ENCODE measurements at places on chromosomes 1 and 21.

- peak; percentile 11 for DNase-seq
Observed at GRCh38 chr1:206143537-206144172, 26.5 kb upstream of the AVPR1B start.

DNA sequence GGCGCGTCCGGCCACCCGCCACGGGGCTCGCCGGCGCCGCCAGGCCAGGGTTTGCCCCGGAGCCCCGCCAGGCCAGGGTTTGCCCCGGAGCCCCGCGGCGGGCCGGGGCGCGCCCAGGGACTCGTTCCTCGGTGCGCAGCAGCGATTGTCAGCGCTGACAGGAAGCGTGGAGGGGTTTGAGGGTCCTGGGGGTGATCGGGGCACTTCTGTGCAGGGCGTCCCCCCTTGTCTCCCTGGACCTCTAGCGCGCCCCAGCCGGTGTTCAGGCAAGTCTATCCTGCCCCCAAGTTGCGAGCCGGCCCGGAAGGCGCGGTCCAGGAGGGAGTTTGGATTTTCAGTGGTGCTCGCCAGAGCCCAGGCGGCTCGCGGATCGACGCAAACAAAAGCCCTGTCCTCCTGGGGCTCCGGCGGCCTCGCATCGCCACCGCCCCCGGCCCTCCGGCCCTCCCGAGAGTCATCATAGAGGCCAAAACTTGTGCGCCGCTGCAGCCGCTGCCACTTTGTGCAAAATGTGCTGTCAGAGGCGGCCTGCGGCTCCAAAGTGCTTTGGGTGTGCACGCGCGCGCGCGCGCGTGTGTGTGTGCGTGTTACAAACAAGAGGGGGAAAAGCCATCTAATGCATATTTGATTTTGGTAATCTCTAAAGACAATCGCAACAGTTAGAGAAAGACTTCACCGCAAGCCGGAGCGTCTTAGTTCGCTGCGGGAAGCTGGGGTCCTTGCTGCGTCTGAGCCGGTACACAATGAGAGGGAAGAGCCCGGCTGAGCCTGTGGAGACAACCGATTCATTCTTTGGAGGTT is 1.0 kb downstream of the ROR1 start:
- peak; percentile 90 for DNase-seq

- no peak for DNase-seq
Observed at GRCh38 chr1:83999316-83999819, 436 bp upstream of the TTLL7 start.

DNA sequence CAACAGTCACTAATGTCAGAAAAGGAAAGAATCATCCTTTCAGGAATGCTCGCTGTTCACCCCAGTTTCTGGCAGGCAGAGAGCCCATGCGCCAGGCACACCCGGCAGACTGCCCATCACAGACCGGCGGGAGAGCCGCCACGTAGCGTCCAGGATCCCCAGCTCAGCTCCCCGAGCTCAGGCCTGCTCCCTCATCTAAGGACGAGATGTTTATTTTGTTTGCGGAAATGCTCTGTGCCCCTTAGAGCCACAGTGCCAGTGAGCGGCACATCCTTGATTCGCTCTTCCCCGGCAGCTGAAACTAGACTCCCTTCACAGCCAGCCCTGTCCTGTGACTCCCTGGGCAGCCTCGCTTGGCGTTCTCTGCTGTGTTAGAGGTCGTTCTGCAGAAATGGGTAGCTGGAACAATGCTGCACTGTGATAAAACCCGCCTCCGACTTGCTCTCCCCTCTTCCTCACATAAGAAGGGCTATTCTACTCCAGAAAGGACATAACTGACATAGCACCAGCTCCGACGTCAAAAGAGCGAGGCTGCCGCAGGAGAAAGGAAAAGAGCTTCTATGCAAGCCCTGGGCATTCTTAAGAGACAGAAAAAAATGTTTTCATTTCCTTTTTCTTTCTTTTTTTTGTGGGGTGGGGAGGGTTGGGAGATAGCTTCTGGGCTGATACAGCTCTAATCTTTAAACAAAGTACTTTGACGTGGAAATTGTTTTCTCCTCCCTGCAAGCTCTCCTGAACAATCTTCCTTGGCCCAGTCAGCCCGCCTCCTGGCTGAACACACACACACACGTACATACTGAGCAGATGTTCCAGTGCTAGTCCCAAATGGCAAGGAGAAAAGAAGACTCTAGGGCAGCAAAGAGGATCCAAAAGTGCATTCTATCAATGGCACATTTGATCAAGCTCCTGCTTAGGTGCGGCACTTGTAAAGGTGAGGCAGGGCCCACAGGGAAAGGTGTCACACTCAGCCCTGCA is 37.2 kb downstream of the MRAP start:
- peak; percentile 38 for DNase-seq

- peak; percentile 98 for DNase-seq
Observed at GRCh38 chr1:1231400-1232207, at the start of gene SDF4. Gene SDF4, minus strand, starts transcription at chr1:1232001. Its CDS starts 3,229 bp downstream, at chr1:1228772.

DNA sequence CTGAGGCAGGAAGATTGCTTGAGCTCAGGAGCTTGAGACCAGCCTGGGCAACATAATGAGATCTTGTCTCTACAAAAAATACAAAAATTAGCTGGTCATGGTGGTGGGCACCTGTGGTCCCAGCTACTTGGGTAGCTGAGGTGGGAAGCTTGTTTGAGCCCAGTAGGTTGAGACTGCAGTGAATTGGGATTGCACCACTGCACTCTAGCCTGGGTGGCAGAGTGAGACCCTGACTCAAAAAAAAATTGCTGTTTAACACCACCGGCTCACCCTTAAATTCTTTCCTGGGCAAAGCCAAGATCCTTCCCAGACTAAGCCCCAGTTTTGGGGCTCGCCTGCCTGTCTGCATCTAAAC is 6.6 kb upstream of the NSUN4 start:
- DNase-seq = no peak

- DNase-seq = no peak
Observed at GRCh38 chr1:169367096-169367685, 406 bp downstream of the NME7 start.

DNA sequence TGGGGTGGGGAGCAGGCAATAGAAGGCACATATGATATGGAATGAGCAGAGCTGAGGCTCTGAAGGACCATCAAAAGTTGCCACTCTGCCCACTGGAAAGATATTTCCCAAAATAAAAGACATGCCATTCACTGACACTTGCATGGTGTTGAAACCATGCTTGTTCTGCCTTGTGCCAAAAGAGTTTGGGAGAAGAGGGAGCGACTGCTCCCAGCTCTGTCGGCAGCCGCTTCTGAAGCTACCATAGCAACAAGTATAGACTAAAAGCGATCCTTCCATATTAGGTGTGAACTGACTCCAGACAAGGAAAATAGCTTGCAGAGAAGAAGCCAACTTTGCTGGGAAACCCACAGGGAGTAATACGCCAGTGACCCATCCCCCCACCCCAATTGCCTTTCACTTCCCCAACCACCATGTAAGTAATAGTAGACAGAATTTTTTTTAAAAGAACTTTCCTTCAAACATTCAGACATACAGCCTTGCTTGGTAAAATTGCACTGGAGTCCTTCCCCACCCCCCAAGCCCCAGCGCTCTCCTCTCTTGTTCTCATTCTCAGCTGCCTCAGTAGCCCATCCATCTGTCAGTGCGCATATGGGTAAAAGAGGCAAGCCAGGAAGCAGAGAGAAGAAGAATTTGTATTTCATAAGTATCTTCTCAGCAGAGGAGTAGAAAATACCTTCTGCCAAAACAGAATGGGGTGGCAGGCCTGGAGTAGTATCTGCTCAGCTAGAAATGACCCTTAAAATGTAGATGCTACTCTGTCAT is 263.7 kb downstream of the OMA1 start:
- DNase-seq = no peak

DNA sequence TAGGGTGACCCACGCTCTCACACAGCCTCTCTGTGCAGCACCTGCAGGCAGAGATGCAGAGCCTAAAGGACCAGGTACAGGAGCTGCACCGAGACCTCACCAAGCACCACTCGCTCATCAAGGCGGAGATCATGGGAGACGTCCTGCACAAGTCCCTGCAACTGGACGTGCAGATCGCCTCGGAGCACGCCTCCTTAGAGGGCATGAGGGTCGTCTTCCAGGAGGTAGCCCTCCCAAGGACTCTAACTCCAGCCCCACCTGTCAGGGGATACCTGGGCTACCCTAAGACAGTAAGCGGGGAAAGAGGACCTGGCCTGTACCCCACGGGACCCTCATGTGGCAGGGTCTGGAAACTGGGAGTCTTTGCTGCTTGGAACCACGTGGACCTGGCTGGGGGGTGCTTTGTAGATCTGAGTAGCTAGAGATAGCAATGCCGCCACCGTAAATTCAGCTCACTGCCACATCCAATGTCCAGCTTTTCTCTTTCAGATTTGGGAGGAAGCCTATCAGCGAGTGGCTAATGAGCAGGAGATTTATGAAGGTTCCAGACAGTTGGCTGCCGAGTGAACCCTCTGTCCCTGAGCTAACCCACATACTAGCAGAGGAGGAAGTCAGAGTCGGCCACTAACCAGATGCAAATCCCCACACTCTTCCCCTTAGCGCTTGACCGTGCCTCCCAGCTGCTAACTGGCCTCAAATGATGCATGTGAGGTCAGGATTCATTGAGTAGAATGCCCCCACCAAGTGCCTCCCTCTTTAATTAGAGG is 6.5 kb downstream of the RNF207 start:
- no peak for DNase-seq

DNA sequence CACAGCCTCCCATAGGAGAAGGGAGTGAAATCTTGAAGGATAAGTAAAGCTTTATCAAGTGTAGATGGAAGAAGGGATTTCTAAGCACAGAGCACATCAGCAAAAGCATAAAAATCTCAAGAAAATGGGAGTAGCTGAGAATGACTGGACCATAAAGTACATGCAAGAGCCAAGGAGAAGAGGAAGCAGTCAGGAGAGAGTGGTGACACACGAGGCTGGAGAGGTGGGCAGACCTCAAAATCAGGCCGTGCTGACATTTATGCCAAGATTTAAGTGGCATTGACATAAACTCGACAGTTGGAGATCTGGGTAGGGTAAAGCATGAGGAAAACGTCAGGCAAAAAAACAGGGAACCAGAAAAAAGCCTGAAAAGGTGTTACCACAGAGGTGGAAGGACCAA is 62.3 kb downstream of the GFI1 start:
- DNase-seq = no peak

DNA sequence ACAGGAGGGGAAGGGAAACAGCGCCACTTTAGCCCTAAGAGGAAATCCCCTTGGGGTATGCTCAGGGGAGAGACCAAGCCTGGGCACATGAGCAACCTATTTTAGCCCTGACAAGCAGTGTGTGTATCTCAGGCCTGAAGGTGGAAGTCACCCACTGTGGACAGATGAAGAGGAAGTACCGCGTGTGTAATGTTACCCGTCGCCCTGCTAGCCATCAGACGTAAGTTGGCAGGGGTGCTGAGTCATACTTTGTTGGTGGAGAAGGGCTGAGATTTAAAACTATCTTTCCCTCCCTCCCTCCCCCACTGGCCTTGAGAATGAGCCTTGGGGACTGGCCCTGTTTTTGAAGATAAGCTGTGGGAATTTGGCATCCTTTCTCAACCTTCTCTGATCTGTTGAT is 11.2 kb downstream of the AGO1 start:
- DNase-seq = no peak

DNA sequence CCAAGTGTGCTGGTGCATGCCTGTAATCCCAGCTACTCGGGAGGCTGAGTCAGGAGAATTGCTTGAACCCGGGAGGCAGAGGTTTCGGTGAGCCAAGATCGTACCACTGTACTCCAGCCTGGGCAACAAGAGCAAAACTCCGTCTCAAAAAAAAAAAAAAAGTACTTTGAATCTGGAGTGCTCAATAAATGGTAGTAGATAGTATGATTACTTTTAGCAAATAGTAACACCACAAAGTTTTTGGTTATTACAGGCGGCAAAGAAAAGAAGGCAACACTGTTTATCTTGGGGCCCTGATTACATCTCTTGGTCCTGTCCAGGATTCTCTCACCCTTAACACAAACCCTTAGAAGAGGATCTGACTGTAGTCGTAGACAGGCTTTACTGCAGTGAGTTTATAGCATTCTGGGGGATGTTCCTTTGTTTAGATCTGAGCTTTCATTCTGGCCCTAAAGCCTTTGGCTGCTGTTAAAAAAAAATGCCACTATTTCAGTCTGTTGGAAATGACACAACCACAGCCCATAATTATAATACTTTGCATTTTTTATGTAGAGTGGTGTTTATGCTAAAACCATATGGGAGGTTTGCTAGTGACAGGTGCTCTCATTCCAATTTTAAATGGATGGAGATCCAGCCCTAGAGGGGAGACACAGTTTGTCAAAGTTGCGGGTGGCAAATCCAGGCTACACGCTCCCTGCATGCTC is 79.7 kb upstream of the SLC2A1 start:
- DNase-seq = no peak

GRCh38 chr1:12359359-12360133 is 129.7 kb downstream of the VPS13D start:
- no peak for DNase-seq

GRCh38 chr1:31585736-31586365 is 9.5 kb downstream of the TINAGL1 start:
- DNase-seq = no peak

GRCh38 chr1:66350001-66350547 is 183.9 kb upstream of the SGIP1 start:
- no peak for DNase-seq

Measured in eye (tissue), 1 donor.